ENCODE measurements at places on chromosomes 7 and 10.
A peak's percentile ranks its signal among the peaks of the same experiment; 100 is the strongest.

- DNase-seq = no peak
These were observed 197.3 kb upstream of the PPP2R2D start for GRCh38 chr10:131703541-131703940.

- peak; percentile 72 for DNase-seq
These were observed at the start of gene SEC31B for GRCh38 chr10:100519311-100520051. Gene SEC31B, minus strand, starts transcription at chr10:100519861. Its CDS starts 2,909 bp downstream, at chr10:100516952.

DNA sequence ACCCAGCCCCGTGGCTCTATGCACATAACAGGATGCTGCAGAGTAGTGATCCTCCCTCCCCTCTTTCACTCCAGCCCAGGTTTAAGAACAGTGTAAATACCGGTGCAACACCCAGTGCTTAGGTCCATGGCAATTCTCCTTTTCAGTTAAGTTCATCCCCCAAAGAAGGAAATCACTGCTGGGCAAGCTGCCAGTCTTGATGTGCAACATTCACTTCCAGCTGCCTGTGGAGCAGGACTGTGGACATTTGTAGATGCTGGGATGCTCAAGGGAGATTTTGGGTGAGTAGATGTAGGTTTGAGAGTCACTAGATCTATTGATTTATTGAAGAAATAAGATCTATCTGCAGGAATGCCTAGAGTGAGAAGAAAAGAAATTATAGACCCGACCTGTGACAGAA, 294.3 kb upstream of the KIAA1217 start:
- no peak for DNase-seq

DNA sequence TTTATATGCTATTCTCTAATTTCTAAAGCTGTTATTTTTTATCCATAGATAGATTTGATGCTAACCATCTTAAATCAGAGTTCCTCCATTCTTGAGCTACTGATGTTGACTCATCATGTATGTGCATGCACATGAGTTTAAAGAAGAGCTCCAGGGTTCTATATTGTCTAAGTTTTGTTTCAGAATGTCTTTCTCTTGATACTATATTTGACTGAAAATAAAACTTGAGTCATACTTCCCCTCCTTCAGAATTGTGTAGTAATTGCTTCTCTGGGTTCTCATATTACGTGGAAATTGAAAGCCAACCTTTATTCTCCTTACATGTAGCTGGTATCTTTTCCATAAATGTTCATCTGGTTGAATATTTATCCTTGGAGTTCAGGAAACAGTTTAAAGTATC, 89.4 kb downstream of the LRRTM3 start:
- no peak for DNase-seq

- DNase-seq = no peak
These were observed 45.7 kb upstream of the ADGRA1 start for GRCh38 chr10:133042061-133042460.

- no peak for DNase-seq
These were observed 20.4 kb upstream of the NUP42 start for GRCh38 chr7:23161482-23161881.

DNA sequence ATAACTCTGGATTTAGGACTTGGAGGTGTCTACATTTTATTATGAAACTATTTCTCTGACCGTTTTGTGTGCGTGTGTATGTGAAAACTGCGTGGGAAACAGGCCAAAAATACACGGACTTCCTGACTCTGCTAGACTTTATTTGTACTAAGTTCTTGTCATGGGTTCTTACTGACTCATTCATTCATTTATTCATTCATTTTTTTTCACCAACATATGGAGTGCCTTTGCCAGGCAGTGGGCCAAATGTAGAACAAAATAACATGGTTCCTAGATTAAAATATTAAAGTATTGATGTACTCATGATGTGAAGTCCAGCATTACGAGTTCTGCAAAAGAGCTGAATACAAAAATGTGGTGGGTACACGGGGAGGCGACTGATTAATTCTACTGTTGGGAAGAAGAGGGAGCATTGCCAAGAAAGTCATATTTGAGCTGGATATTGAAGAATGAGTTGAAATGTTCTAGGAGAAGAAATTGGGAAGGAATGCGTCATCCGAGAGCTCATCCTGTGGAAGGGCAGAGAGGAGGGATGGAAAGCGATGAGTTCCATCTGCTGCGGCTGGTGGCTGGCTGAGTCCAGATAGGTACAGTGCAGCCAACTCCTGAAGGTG, 24.6 kb downstream of the CACNB2 start:
- DNase-seq = no peak

DNA sequence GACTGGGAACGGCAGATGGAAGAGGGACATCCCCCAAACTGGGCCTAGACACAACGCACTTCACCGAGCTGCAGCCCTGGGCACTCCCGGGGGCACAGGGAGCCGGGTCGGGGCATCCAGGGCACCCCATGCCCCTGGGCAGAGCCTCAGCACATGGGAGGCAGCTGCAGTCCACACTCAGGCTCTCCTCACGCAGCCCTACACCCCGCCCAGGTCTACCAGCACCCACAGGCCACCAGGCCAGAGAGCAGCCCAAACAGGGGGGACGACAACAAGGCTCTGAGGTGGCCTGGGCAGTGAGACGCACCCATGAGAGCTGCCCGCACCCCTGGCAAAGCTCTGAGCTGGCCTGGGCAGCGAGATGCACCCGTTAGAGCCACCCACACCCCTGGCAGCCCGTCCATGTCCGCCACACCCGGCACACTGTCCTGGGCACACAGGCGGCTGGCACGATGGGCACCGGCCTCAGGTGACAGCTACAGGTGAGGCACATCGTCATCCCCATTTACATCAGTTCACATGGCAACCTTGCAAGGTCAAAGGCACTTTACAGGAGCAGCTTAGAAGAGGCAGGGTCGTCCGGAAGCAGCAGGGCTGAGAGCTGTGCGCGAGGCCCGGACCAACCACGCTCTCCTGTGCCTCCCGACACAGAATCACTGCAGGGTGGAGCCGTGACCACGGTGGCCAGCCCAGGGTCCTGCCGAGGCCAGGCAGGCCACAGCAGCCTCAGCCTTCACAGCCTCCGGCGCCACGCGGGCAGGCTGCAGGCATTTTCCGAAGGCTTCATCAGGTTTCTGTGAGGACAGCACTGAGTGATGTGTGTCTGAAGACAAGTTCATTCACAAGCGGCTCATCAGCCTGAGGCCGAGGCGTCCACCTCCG, 228.6 kb downstream of the MAD1L1 start:
- DNase-seq = peak; percentile 42

DNA sequence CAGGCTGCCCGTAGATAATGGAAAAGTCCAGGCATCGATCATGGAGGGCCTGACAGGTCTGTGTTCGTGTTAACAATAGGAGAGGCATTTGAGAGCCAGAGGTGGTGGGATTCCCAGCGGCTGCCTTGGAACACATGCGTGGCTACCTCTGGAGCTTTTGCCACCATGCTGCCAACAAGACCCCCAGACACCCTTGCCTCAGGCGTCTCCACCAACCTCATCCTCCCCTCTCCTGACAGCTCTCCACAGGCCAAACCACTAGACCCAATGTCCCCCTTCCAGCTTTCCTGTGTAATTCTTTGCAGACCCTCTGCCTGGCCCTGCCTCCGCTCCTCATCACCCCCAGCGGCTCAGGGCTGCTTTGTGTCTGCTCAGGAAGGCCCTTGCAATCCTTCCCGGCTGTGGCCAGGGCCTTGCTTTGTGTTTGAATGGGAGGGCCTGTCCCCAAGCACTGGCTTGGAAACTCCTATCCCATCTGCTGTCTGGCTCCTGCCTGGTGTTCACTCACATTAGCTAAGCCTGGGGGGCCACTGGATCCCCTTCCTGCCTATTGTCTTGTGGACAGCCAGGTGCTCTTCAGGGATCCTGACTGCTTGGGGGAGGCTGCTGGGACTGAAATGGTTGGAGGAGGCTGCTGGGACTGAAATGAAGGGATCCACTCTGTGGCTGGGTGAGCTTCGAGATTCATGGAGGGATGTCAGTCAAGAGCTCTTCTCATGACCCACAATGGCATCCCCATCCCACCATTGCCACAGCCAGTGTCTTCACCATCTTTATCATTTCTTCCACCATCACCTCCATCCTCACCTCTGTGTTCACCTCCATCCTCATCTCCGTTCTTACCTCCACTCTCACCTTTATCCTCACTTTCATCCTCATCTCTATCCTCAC, 60.8 kb upstream of the ELN start:
- DNase-seq = no peak

DNA sequence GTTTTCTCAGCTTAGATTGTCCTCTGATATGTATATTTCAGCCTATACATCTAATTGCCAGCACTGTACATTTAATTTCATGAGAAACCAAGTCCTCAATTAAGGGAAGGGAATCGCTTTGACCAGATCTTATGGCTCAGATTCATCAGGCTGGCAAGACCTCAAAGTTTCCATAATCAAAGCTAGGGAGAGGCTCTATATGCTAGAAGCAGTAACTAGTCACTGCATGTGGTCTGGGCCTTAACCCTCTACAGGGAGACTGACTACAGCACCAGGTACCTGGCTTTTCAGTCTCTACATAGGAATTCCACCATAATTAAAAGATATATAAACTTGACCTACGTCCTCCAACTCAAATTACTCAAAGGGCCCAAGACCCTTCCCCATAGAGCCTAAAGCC, 97.4 kb upstream of the JAZF1 start:
- DNase-seq = no peak

DNA sequence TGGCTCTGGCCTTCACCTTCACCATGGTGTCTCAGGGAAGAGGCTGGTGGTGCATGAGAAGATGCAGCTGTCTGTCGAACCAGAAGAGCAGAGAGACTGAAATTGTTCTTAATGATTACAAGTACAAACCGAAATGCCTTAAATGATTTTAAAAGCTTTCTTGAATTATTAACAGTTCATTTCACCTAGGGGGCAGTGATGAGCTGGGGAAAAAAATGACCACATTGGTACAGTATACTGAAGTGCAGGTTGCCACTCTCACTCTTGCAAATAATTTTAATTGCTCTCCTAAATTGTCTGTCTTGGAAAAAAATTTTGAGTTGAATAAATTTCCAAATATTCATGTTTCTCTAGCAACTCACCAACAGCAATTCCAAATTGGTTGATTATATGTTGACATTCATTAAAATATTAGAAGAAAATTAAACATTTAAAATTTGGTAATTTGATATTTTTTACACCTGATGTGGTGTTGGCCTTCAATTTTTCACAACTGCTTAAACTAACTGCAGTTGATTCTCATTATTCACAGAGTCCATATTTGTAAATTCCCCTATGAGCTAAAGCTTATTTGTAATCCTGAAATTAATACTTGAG, 692.6 kb downstream of the ZWINT start:
- DNase-seq = no peak

- no peak for DNase-seq
These were observed 70.6 kb downstream of the CALD1 start for GRCh38 chr7:134850066-134850465.

DNA sequence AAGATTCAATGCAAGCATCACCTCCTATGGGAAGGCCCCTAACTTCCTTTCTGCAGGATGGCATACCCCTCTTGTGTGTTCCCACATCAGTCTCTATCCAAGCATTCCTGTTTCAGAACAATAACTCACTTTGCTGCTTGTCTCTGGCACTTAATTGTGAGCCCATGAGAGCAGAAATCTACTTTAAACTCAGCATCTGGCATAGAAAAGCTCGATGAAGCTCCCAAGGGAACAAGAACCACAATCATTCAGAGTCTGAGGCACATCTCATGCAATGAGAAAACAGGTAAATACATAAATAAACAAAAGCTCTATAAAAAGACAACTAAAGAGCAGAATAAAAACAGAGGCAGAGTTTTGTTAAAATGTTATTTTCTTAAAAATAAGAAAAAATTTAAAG, 66.2 kb downstream of the VPS41 start:
- DNase-seq = no peak

- DNase-seq = no peak
These were observed 34.5 kb downstream of the ITPRIP start for GRCh38 chr10:104303594-104304355.

GRCh38 chr7:131190146-131190545, 137.5 kb upstream of the MKLN1 start:
- DNase-seq = no peak

GRCh38 chr7:107579554-107579884, 527 bp upstream of the BCAP29 start:
- no peak for DNase-seq

GRCh38 chr10:116014871-116015582, 258.0 kb downstream of the GFRA1 start:
- no peak for DNase-seq

- no peak for DNase-seq
These were observed 208.3 kb upstream of the KMT2E start for GRCh38 chr7:104805449-104806317.

GRCh38 chr7:45569290-45569685, 4.9 kb upstream of the ADCY1 start:
- DNase-seq = no peak

DNA sequence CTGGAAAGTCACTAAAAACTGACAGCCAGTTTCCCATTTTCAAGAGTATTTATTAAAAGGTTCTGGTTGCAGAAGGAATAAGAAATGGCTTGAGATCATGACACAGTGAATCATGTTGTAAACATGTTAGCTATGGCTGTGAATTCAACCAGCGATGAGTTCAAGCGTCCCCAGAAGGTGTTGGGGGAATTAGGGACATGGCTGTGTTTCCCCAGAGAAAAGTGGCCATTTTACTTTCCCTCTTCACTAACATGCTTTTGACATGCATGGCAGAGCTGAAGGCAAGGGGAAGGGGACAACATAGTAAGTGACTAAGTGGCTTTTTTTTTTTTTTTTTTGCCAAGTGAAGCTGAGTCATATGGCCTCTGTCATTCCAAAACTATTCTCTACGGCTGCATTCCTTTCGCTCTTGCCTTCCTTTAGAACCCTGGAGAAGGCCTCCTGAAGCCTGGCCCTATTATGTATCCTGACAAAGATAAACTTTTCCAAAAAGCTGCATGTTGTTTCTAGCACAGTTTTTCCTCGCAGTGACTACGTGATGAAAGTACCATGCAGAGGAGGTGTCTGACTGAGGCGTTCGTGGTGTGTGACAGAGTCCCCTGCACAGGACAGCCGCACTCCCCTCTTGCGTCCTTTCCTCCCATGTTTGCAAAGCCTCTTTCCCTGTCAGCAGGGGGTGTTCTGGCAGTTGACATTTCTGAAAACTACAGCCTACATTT, 46.9 kb downstream of the EGFR start:
- no peak for DNase-seq

DNA sequence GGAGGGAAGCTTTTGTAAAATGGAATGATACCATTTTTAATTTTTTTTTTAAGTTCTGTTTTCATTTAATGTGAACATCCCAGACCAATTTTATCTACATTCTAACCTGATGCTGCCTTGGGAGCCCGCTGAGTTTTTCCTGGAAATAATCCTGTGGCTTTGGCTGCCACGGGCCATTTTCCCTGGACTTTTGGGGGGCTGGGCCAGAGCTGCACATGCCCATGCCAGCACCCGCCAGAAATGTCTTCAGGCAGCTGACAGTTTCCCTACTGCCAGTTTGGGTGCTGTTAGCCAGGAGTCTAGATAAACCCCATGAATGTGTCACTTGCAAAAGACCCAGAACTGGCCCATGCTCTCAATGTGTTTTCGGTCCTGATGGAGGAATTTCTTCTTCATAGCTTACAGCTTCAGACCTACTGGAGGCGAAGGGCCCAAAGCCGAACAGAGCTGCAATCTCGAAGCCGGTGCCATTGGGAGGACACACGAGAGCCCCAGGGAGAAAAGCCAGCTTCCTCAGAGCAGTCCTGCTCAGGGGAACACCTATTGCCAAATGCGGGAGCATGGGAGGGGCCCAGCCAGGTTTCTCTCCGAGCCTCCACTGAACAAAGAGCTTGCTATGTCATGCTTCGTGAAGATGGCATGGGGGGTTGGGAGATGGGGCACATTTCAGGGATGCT, 444.2 kb upstream of the MKI67 start:
- DNase-seq = no peak

GRCh38 chr7:121510302-121510701, 114.2 kb upstream of the FAM3C start:
- no peak for DNase-seq
